ENCODE measurements at places on chromosomes 6 and 20. TPM values are rescaled to one million over a fixed set of nuclear protein-coding genes. Genes with fewer than 3 reads are reported as not detected.

Gene FAM83C
- polyA plus RNA-seq: not detected

Gene COL11A2
- 47.6 TPM for polyA plus RNA-seq

Gene FRK
- polyA plus RNA-seq: not detected

DNA sequence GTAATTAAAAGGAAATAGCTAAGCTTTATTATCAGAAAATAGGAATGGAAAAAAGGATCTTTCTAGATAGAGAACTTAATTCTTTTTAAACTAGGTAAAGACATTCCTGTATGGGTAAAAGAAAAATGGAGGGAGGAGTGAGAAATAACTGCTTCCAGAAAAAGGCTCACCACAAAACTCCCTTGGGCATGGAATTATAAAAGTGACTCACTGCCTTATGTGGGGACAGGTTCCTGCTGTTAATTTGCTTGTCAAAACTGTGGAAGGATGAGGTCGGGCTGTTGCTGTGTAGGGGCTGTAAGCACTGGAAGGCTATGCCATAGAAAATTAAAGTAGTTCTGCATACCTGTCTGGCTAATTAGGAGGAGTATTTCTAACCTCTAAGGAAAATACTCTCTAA lies 158.7 kb downstream of the UBE3D start:
- DNase-seq: no peak

DNA sequence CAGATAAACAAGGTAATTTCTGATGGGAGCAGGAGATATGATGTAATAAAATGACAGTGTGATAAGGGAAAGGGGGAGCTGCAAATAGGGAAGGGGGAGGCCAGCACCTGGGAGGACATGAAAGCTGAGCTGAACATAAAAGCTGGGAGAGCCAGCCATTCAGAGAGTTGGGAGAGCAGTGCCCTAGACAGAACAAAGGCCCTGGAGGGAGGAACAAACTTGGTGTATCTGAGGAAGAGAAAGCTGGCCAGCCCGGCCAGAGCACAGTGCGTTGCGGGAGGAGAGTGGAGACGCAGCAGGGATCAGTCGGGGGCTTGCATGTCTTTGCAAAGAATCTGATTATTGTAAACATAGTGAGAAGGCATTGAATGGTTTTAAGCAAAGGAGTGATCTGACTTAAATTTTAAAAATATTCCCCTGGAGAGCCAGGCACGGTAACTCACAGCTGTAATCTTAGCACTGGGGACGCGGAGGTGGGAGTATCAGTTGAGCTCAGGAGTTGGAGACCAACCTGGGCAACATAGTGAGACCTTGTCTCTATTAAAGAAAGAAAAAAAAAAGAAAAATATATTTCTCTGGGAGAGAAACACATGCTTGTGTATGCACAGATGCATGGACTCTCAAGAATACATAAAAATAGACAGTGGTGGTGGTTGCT lies 318.2 kb downstream of the ZFAND3 start:
- no peak for DNase-seq

DNA sequence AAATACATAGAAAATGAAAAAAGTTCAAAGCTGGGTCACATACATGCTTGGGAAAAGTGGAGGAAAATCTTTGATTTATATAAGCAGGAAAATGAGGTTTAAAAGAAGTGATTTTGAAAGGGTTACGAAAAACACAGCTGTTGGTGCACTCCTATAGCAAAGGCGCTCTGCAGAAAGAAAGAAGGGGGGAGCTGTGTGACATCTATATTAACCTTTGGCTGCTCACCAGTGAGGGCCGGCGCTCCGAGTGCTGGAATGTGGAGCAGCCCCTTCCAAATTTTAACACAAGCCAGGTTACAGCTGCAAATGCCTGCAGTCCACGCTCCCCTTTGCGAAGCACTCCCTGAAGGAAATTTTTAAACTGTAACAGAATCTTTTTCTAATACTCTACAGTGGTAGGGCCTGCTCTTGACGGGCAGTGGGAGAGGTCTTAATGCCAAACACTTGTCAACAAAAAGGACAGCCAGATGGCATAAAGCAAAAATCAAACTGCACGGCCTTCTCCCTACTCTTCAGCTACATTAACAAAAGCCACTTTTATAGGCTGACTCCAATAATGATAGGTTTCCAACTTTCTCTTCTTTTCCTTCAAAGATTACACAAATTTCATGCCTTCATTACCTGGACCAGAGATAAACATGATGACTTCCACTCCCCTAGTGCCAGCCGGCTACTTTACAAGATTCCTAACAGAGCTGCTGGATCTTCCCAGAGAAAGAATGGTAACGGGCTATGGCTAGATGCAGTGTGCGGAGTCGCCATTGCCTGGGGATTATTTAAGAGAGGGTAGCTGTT lies 4.8 kb downstream of the BMP7 start:
- peak; percentile 90 for DNase-seq

- DNase-seq: no peak
Measured at GRCh38 chr20:9815632-9816031, 23.2 kb downstream of the PAK5 start.

GRCh38 chr6:27757307-27757706 lies 154.9 kb downstream of the OR2B2 start:
- peak; percentile 59 for DNase-seq

- no peak for DNase-seq
Measured at GRCh38 chr6:100796049-100796823, 84.9 kb downstream of the ASCC3 start.

Gene SAYSD1
- 11.3 TPM for polyA plus RNA-seq

GRCh38 chr20:4332121-4332860 lies 316.9 kb upstream of the RNF24 start:
- DNase-seq: no peak

DNA sequence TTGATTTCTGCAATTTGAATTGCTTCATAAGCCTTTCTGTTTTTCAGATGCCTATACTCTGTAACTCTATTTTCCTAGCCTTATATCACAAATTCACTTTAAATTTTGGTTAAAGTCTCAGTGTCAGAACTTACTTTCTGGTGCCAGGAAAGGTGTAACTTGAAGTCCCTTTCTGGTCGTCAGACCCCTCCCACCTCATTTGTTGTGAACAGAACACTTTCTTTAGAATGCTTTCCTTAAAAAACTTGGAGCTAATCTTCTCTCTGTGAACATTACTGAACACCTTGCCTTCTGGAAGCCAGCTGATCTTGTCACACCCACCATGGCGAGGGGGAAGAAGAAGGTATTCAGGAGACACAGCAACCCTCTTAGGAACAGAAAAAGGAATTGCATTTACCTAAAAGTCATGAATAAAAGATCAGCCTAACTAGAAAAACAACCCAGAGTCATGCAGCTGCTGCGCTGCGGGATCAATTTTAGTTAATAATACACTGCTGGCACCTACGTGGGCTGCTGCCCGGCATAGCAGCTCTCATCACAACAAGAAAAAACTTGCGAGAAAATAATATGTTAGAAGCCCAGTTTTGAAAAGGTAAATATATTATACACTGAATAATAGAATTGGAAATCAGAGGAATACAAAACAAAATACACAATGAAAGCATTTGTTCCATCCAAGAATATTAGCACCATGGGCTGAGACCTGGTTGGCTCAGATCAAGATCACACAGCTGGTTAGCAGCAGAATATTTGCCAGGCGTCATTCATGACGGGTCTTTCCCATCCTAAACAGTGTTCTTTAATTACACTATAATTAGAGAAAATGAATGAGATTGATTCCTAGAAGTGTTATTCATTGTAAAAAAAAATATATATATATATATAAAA lies 5.8 kb upstream of the FAM217A start:
- no peak for DNase-seq

DNA sequence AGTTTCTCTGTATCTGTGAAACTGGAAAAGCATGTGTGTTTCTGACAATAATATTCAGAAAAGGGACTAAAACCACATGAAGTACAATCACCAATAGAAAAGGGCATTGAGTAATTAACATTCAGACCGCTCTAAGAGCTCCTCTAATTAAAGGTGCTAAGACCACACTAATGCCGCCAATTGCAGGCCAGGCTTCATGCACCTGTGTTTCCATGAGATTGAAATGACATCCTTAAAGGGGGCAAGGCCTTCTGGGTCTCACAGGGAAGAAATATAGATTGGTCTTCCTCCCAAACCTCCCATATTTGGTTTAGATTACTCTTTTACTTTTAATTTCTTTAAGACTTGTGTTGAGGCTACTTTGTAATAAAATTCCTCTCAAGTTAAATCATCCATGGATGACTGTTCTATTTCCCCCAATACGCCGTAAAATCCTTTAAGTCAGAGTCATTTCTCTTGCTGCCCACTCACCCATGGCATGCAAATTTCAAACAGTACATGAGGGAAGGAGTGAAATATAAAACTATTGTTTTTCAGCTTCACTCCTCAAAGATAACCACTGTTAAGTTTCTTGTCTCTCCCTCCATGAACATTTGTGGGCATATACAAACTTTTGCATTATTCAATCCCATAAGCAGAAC lies 110.6 kb downstream of the UBE3D start:
- DNase-seq: no peak

DNA sequence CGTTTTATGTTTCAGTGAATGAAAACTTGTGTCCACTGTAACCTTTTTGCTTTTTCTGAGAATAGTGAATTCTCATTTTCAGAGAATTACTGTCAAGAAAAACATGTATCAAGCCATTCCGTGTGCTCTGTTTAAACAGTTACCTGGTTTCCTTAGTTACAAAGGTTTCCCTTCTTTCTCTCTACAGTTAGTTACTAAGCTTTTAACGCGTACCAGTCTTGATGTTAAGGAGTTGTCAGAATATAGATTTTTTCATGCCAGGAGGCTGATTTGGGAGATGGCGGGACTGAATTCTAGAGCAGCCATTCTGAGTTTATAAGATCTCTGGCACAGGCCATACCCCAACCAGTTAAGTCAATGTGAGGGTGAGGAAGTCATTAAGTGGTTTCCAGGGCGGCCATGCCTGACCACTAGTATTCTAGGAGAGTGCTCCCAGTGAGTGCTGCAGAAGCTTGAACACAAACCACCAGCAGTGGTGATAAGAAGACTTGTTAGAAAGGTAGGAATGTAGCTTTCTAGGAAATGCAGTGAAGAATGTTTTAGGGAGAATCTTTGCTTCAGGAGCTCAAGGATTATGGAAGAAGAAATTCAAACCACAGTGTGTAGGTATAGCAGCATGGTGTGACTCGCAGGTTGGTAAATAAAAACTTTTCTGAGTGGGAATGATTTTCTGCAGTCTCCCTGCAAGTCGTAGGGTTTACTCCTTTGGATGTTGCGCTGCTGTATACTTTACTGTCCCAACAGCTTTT lies 112.9 kb downstream of the JARID2 start:
- DNase-seq: no peak

Gene GABRR2
- 4.1 TPM for polyA plus RNA-seq

GRCh38 chr20:36856691-36857635 lies 19.0 kb upstream of the TLDC2 start:
- DNase-seq: no peak

Gene LY6G6D
- polyA plus RNA-seq: 1.1 TPM

Gene CCDC170
- polyA plus RNA-seq: 0.76 TPM

Gene TOX2
- polyA plus RNA-seq: 9.8 TPM

Gene LY86
- 1.7 TPM for polyA plus RNA-seq

GRCh38 chr6:53727748-53728147 lies 62.2 kb upstream of the KLHL31 start:
- no peak for DNase-seq

GRCh38 chr6:11094411-11094851 lies 797 bp downstream of the SMIM13 start:
- DNase-seq: peak; percentile 32

DNA sequence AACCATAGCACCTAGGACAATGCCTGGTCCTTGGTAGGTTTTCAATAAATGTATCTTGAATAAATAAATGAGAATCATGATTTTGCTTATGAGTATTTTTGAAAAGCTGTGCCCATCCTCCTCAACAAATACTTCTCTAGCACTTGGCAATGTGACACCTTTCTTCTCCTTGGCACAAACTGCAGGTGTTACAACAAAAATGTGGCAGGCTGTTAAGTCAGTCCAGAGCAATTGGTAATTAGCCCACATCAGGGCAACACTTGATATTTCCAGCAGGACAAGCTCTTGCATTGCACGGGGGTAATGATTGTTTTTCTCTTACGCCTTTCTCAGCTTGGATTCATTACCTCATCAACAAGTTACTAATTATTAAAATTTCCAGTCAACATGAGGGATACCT lies 31.6 kb upstream of the SNX9 start:
- DNase-seq: no peak

- DNase-seq: no peak
Measured at GRCh38 chr6:44820321-44820720, 432.8 kb downstream of the CDC5L start.

Gene BTNL2
- polyA plus RNA-seq: 0.28 TPM

DNA sequence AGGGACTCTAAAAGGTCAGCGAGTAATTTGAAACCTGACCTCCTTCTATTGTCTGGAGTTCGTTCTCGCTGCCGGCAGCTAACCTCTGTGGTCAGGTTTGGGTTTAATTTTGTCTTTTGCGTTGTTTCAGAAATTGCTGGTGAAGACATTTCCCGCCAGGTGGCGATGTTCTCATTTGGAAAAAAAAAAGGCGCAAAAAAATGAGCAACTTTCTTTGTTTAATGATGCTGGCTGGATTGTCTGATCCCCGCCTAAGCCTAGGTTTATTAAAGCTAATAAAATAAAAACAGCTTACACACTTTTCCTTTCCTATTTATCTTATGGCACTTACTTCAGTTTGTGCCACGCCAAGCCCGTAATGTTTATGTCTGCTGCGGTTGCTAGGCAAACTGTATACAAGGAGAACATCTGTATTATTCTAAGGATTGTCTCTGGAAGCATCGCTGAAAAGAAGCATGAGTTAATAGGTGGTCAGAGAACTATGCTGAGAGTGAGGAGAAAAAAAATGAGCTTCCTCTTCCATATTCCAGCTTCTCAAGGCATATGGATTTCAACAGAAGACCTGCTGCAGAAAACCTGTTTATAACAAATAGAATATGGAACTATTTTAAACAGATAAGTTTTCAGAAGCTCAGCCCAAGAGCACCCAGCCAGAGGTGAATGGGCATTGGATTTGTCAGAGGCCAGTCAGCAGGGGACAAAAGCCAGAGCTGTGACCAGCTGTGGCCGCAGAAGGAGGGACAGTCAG lies 205.7 kb downstream of the DOK5 start:
- DNase-seq: peak; percentile 68

Gene VSX1
- 0.09 TPM for polyA plus RNA-seq

GRCh38 chr6:34524971-34525370 lies 31.2 kb downstream of the SPDEF start:
- no peak for DNase-seq

DNA sequence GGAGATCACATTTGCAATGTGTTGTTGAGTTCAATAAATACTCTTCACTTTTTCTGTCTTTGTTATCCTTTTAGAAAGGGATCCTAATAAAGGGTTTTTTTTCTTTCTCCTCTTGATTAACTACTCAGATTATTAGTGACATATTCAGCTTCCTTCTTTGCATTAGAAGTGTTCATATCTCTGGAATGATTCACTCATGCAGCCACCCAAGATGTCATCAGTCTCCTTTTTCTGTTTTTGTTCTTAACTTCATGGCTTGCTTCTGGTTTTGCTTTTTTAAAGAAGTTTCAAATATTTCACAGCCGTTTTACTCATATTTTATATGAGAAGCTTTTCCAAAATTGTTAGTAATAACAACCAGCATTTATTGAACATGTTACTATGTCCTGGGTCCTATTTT lies 187.6 kb downstream of the TMEM242 start:
- DNase-seq: no peak

Measured in muscle of arm (tissue), 14 donors.